COR-L47 (cell line): ENCODE measurements at places on chromosomes 4 and X.

DNA sequence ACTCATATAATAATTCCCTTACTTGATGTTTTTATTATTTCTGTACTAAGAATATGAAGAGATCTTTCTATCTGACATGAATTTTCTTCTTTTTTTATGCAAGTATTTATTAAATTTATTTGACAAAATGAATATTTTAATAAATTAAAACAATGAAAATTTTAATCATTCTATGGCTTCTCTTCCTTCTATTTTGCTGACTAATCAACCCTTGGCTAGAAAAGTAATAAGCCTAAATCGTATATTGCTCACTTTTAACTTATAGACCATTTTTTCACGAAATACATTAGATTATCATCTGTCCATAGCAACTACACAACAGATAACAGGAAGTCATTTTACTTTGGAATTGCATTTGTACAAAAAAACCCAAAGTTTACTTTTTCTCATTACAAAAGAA lies 38.6 kb downstream of the PRSS12 start:
- DNase-seq = no peak

DNA sequence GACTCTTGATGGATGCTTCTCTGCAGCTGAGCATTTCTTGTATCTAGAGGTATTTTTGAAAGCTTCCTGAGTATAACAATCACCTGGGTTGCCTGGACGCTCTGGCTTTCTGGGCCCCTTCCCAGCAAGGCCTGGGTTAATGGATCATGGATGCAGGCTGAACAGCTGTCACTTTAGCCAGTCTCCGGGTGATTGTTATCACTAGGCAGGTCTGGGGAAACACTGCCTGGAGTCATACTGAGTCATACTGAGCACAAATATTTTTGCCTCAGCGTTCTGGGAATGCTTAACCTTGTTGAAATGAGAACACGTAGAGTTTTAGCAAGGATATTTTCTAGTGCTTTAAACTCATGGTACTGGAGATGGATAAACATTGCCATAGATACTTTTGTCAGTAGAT lies 102.6 kb downstream of the PHEX start:
- no peak for DNase-seq

- DNase-seq = no peak
Measured at GRCh38 chr4:61485056-61485455, 284.9 kb downstream of the ADGRL3 start.

DNA sequence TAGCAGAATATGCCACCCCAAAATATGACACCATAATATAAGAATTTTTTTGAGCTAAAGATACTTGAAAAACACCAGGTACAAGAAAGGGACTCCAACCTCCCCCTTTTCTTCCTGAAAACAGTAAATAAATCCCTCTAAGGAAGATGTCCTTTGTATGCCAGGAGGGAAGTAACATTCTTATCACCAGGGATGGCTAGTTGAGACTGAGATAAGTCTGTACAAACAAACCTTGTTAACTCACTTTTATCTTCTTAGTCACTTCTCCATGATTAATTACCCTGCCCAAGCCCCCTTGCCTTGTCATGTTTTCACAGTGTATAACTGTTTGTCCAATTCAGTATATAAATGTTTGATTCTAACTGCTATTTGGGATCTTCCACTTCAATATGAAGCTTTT lies 888.0 kb downstream of the PCDH18 start:
- DNase-seq = no peak

DNA sequence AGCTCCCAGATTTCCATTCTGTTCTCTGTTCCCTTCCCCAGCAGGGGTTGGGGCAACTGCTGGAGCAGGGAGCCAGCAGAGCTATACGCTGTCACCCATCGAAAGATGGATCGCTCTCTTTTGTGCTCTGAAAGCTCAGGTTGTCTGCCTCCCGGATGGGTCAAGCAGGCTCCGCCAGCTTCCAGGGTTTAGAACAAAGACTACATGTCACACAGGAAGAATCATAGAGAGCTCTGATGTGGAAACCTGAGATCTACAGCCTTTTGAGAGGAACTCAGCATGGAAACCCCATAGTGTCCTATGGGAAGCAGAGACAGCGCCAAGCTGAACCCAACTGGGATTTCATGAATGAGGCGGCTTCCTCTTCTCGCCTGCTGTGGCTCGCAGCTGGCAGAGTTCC lies 205.4 kb downstream of the HS3ST1 start:
- peak; percentile 89 for DNase-seq

- peak; percentile 60 for DNase-seq
Measured at GRCh38 chr4:85732124-85732523, 257.2 kb downstream of the ARHGAP24 start.

- DNase-seq = no peak
Measured at GRCh38 chrX:53997724-53998123, 46.5 kb downstream of the PHF8 start.

GRCh38 chr4:37765741-37766140 lies 60.7 kb upstream of the PGM2 start:
- DNase-seq = no peak

DNA sequence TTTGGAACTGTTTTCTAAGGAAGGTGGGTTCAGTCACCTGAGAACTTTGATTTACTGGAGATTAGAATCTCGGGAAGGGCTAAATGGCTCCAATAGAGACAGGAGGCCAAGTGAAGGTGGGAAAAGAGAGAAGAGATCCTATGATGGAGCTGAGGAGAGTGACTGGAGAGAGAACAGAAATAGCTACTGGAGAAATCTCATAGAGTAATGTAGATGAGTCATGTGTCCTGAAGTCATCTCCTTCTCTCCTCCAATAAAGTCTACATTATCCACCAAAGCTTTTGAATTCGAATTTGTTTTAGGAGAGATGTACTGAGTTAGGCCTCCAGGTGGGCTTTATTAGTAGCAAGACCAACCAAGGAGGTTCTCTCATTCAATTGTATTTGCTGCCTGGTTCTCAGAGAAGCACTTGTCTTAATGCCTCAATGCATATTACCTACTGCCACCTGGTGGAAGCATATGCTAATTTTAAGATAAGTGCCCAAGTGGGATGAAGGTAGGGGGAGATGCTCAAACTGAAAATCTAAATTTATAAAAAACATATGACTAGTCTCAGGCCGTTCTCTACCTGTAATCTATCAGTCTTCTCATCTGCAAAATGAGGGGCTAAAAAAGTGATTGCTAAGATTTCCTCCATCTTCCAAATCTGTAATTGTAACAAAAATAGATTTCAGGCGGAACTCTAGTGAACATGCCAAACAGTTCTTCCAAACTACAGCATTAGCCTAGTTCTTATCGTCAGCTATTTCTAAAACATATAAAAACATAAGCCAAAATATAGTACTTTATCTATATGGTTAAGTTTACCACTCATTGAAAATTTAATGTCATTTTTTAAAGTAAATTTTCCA lies 24.4 kb downstream of the TXK start:
- DNase-seq = peak; percentile 60

GRCh38 chr4:80322716-80323115 lies 12.8 kb upstream of the CFAP299 start:
- peak; percentile 60 for DNase-seq

DNA sequence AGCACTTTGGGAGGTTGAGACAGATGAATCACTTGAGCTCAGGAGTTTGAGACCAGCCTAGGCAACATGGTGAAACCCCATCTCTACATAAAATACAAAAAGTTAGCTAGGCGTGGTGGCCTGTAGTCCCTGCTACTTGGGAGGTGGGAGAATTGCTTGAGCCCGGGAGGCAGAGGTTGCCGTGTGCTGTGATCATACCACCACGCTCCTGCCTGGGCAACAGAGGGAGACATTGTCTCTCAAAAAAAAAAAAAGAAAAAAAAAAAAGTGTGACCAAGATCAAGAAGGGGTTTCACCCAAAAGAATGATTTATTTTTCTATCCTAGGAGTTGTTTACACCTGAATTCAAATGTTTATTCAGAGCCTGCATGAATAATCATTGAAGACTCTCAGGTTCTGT lies 572.4 kb upstream of the GALNT7 start:
- DNase-seq = no peak
